NCI-H748 treated with DMSO at 0.1 percent for 48 hours (cell line): ENCODE measurements at places on chromosomes 4 and X.

DNA sequence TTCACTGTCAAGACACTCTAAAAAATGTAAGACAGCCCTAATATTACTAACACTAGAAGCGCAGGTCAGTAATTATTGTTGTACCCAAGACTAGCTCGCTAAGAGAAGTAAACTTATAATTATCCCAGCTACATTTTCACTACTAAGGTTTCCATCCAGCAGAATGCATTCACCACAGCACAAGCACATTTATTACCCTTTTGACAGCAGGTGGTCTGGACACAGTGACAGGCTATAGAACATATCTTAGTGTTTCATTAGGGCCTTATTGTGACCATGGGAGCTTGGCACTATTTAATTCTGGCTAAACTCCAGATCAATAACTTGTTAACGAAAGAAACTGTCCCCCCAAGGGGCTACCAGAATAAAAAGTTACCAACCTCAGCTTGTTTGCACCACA lies 237.7 kb downstream of the ENOX2 start:
- DNase-seq = no peak

GRCh38 chr4:45855857-45856256 lies 268.0 kb downstream of the GABRG1 start:
- DNase-seq = no peak

DNA sequence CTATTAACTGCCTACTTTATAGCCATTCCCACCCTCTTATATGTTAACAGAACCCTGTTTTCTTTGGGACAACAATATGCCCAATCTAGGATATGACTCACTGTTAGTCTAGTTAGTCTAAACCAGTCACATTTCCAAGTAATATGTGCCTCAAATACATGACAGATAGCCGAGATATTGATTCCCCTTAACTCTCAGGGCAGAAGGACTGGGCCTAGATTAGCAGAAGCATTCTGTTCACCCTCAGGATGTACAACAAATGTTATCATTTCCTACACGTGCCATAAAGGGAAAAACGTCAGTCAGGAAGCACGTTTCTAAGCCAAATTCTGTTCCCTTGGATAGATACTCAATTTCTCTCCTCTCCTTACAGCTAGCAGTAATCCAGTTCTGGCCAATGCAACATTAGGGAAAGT lies 114.1 kb downstream of the SLC10A7 start:
- DNase-seq = no peak

DNA sequence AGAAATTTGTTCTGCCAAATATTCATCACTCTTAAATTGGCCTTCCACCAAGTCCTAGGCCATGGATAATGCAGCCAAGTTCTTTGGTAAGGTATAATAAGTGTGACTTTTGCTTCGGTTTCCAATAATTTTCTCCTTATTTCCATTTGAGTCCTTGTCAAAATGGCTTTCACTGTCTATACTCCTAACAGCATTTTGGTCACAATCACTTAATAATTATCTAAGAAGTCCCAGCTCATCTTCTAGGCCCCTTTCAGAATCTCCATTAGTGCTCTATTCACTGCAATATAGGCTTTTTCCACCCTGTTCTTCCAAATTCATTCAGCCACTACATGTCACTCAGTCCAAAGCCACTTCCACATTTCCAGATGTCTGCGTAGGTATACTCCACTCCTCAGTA lies 51.0 kb upstream of the SPIN4 start:
- no peak for DNase-seq

DNA sequence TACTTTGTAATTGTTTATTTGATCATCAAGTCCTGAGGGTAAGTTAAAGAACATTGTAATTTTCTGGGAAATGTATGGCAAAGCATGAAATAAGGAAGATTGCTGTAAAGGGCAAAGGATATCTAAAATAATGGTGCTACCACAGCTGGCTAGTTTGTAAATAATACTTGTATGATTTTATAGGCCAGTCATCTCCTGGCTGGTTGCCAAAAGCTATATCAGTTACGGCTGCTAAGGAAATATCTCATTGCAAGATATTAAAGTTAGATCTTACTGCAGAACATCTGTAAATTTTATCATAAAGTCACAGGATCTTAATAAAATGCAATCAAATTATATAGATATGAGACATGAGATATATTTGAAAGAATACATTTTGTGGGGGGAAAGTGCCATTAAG lies 150.8 kb upstream of the CXCL13 start:
- no peak for DNase-seq

GRCh38 chr4:8847764-8848163 lies 23.9 kb downstream of the HMX1 start:
- no peak for DNase-seq
